Amniotic stem cell (primary cell): ENCODE measurements at places on chromosomes 13 and 19.

- DNase-seq: no peak
Observed at GRCh38 chr19:6249296-6249695, 30.5 kb downstream of the MLLT1 start.

GRCh38 chr13:99997702-99998214 is 16.2 kb downstream of the ZIC2 start:
- DNase-seq: no peak

- no peak for DNase-seq
Observed at GRCh38 chr13:65985612-65986011, 1244.5 kb downstream of the PCDH9 start.

- DNase-seq: no peak
Observed at GRCh38 chr19:35856546-35857149, at the start of gene KIRREL2. Gene KIRREL2, plus strand, starts transcription at chr19:35856911. Its CDS starts 209 bp downstream, at chr19:35857120.

GRCh38 chr19:39582442-39582841 is 19.9 kb upstream of the LGALS13 start:
- no peak for DNase-seq

DNA sequence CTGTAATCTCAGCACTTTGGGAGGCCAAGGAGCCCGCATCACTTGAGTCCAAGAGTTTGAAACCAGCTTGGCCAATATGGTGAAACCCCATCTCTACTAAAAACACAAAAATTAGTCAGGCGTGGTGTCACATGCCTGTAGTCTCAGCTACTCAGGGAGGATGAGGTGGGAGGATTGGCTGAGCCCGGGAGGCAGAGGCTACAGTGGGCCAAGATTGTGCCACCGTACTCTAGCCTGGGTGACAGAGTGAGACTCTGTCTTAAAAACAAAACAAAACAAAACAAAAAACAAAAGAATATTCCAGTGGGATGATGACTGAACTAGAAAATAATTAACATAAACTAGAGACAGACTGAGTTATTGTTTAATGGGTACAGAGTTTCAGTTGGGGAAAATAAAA is 81.7 kb upstream of the ABCC4 start:
- DNase-seq: no peak

GRCh38 chr13:51246418-51247277 is 24.4 kb downstream of the FAM124A start:
- no peak for DNase-seq
